ENCODE measurements at places on chromosomes 4 and X. TPM values are rescaled to one million over a fixed set of nuclear protein-coding genes. Genes with fewer than 3 reads are reported as not detected.

EMCN gene
- not detected for total RNA-seq

DNA sequence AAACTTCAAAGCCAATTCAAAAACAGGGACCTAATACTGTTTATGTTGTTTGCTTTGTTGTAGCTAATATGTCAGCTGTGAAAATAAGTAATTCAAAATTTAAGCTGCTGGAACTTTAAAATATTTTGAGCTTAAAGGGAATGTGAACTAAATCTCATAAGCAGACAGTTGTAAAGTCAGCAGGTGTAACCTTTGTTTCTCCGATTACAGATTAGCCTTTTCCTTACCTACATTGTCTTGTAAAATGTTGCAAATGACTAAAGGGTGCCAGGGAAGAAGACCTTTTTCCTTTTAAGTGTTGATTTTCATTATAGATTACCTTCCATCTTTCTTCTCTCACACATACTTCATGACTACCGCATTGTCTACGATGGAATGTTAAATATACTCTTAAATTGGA lies 405.1 kb downstream of the KCNIP4 start:
- DNase-seq, result no peak
- no peaks in the 10 kb centered on the region for H3K36me3 ChIP-seq
- no peak overlapping the region for H3K4me3 ChIP-seq
- no peaks in the 10 kb centered on the region for H3K27me3 ChIP-seq

GRCh38 chrX:6681521-6682145 lies 146.7 kb upstream of the VCX3A start:
- no peak overlapping the region for H3K27ac ChIP-seq
- no peaks in the 10 kb centered on the region for H3K4me1 ChIP-seq
- no peaks in the 10 kb centered on the region for H3K36me3 ChIP-seq

DNA sequence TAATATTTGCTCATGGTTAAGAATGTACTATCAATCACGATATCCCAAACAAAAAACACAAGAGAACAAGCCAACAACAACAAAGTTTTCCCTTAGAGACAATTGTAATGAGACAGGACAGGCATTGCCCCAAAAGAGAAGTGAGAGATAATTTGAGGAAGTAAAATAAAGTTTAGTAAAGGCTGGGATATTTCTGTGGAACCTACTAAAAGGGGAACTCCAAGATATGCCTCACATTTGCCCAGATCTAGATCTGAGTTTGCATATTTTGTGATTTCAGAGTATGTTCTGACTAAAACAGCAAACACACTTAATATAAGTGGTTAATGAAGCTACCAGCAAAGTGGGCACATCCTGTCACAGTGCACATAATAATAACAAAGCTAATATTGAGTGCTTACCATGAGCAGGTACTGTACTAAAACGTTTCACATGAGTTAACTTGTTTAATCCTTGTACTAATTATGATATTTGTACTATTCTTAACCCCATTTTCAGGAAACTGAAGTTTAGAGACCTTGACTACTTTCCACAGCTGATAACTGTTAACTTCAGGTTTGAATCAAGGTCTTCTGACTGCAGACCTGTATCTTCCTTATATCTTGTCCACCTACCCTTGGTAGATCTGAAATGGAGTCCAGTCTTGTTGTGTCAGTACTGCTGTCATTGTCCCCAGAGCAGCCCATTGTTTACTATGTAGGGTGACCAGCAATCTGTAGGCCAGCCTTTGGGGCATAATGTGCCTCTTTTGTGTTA lies 26.0 kb upstream of the BMP2K start:
- no peak for DNase-seq
- H3K4me1 ChIP-seq, result peaks cover 25% of the 10 kb centered on the region
- no peaks in the 10 kb centered on the region for H3K27me3 ChIP-seq
- no peaks in the 10 kb centered on the region for H3K36me3 ChIP-seq
- H3K4me3 ChIP-seq, result no peak overlapping the region

DNA sequence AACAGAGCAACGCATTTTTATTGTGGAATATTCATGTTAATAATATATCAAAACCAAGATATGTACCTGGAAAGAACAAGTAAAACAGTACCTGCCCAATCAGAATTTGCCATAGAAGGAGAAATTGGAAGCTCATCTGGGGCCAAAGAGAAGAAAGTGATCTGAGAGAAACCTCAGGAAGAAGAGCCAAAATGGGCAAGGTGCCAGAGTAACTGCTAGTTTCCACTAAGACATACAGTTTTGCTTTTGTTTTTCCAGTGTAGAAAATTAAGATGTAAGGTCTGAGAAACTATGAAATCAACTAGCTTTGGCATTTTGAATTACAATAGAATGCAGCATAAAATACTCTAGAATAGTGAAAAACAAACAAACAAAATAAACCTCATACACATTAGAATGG lies 2201.2 kb downstream of the ARAP2 start:
- no peaks in the 10 kb centered on the region for H3K36me3 ChIP-seq
- no peaks in the 10 kb centered on the region for H3K27me3 ChIP-seq
- DNase-seq, result no peak
- no peak overlapping the region for H3K27ac ChIP-seq
- no peak overlapping the region for H3K4me3 ChIP-seq

GRCh38 chr4:2458546-2459491 lies 10.1 kb upstream of the RNF4 start:
- no peak overlapping the region for H3K27ac ChIP-seq
- DNase-seq, result no peak
- peaks cover 7% of the 10 kb centered on the region for H3K4me1 ChIP-seq
- no peaks in the 10 kb centered on the region for H3K27me3 ChIP-seq
- no peaks in the 10 kb centered on the region for H3K36me3 ChIP-seq

DNA sequence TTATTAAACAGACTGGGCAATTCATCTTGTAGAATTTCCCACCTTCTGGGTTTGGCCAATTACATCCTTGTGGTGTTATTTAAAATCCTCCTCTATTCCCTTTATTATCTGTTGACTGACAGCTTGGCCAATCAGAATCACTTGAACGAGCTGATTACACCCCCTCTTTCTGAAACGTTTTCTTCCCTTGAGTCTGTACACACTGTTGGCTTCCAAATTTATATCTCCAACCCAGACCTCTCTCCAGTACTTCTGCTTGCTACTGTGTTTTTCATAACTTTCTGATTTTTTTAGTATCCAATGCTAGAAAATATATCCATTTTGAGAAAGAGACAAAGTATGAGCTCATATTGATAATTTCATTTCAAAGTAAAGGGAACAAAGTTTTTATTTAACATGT lies 14.8 kb downstream of the CD38 start:
- H3K36me3 ChIP-seq, result no peaks in the 10 kb centered on the region
- no peak overlapping the region for H3K4me3 ChIP-seq
- H3K27ac ChIP-seq, result no peak overlapping the region
- no peak for DNase-seq

Measured in chondrocyte (in vitro differentiated cells).